ENCODE measurements at places on chromosomes 6 and 20.
A peak's percentile ranks its signal among the peaks of the same experiment; 100 is the strongest.

GRCh38 chr6:9095729-9096128 lies 660.4 kb upstream of the SLC35B3 start:
- DNase-seq = peak; percentile 13

DNA sequence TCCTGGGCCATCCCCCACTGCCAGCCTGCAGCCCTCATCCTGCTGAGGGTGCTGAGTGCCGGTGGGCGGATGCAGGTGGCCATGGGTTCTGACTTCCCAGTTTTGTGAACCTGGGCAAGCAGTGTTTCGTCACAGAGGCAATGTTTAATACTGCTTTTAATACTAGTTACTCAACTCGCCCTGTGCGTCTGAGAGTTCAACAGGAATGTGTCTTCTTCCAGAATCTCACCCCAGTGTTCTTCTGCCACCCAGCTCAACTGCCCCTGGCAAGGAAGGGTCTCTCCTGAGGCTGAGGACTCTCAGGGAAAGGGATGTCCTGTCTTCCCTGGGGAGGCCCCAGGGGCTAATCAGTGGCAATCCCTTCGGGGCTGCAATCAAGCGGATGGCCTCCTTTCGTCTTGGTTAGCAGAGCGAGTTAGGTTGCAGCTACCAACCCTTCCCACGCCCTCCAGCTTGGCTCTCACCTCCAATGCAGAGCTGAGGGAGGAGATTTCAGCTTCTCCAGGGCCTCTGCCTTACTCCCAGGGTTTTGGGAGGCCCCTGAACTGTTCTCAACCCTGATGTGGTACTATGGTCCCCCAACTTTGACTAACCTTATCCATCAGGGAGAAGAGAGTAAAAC lies 2.0 kb downstream of the KCNK16 start:
- DNase-seq = no peak

DNA sequence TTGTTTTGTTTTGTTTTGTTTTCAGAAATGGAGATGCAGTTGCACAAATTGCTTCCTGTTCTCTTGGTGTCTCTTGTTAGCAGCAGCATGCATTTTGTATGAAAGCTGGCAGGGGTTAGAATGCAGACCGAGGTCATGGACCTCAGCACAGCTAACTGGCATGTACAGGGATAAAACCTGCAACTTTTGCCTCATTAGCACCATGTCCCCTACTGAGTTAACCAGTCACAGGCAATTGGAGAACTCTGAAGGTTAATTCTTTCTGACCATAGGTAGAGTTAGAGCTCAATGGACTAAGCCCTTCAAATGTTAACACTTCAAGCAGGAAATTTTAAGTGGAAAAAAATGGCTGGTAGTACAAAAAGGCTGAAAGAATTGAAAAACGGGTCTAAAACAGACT lies 377.1 kb downstream of the ADGRB3 start:
- no peak for DNase-seq

DNA sequence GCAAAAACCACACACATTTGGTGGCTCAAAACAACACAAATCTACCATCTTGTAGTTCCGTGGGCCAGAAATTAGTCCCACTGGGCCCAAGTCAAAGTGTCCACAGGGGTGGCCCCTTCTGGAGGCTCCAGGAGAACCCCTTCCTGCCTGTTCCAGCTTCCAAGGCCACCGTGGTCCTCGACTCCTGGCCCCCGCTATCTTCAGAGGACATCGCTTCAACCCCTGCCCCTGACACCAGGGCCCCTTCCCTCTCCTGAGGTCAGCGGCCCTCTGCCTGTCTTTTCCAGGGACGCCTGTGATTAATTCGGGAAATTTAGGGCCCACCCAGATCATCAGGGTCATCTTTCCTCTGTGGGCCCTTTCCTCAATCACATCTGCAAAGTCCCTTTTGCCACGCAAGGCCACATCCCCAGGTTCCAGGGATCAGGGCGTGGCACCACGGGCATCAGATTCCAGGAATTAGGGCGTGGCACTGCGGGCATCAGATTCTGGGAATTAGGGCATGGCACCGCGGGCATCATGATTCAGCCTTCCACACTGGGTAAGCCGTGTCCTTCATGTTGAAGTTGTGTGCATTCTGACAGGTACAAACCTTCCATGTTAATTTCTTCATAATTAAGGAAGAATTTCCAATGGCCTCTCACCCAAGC lies 59.9 kb upstream of the SMOC2 start:
- no peak for DNase-seq
